ENCODE measurements at places on chromosomes 16 and 17. TPM values are rescaled to one million over a fixed set of nuclear protein-coding genes. Genes with fewer than 3 reads are reported as not detected.

DNA sequence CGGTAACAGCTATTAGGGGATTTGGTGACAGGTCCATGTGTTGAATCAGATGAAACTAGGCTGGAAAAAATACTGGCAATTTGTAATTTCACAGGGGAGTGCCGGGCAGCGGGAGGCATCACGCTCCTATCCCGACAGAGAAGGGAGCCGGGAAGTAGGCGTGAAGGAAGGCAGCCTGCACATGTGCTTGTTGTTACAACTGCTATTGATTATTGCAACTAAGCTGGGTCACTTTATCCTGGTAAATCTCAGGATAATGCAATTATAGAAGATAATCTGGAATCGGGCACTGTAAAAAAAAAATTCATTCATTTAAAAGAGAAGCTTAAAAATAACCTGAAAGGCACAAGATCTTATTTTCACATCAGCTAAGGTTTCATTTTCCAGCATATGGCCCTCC, 180.6 kb downstream of the FOXL1 start:
- DNase-seq: no peak

GFAP gene
- 1.4 TPM for total RNA-seq

DNA sequence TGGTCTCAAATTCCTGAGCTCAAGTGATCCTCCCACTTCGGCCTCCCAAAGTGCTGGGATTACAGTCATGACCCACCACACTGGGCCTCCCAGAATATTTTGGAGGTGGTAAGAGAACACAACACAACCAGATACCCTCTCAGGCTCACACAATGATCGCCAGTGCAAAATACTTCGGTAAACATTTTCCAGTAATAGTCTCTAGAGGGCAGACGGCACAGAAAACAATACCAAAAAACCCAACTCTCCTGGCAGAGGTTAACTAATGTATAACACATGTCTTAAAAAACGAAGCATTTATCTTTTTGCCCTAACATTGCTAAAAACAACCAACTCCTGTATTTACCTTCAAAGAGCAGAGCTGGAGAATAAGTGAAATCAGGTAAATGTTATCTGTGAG, 10.5 kb downstream of the NUFIP2 start:
- no peak for DNase-seq

- DNase-seq: no peak
Observed at GRCh38 chr17:60091109-60091508, 12.4 kb upstream of the HEATR6 start.

DNA sequence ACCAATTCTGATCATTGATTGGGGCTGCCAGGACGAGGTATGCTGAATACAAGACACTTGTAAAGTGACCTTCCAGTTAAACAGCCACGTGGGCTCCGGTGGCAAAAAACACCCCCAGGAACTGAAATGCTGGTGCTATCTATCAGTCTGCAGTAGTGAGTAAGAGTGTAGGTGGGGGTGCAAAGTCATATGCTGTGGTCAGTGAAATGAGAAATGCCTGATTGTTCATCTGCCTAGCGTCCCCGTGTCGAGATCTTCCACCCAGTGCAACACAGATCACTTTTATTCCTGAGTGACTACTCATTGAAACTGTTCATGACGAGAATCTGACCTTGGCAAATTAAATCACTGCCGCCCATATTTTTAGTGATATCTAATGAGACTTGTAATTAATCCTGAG, 806.5 kb upstream of the GOT2 start:
- DNase-seq: no peak

GRCh38 chr16:87747626-87748414, 18.0 kb downstream of the KLHDC4 start:
- DNase-seq: no peak

DNA sequence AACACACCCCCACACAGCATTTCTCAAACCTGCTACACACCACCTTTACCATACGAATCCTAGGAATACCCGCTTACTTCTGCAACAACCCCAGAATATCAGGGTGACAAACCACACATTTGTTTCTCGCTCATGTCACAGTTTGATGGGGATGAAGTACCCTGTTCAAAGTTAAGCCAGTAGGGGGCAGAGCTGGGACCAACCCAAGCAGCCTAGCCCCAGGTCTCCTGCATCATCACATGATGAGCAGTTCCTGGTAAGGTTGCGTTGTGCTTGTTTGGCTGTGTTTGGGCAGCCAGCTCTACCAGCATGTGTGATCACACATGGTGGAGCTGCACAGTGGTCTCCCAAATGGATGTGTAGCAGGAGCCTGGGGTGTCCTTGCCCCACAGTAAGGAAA, 103.6 kb upstream of the C16orf82 start:
- DNase-seq: no peak

LITAFD gene
- not detected for total RNA-seq

PYY gene
- total RNA-seq: not detected

GRCh38 chr17:58520843-58521430, 6.5 kb upstream of the MTMR4 start:
- DNase-seq: peak; percentile 60

KCNG4 gene
- not detected for total RNA-seq

DNA sequence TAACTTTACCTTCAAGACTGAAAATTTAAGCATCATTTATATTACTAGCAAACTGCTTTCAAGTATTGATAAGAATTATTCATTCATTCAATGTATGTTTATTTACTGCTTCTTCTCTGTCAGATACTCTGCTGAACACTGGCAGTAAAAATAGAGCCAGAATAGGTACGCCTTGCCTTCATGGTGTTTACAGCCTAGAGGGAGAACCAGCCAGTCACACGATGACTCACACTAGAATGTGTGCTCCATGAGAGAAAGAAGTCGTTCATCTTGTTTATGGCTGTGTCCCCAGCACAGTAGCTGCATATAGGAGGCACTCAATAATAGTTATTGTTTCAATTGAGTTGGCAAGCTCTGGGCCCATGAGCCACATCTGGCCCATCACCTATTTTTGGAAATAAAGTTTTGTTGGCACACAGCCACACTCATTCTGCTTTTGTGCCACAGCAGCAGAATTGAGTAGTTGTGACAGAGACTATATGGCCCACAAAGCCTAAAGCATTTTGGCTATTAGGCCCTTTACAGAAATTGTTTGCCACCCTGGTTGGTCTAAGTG, 84.2 kb downstream of the TMC6 start:
- DNase-seq: no peak

DNA sequence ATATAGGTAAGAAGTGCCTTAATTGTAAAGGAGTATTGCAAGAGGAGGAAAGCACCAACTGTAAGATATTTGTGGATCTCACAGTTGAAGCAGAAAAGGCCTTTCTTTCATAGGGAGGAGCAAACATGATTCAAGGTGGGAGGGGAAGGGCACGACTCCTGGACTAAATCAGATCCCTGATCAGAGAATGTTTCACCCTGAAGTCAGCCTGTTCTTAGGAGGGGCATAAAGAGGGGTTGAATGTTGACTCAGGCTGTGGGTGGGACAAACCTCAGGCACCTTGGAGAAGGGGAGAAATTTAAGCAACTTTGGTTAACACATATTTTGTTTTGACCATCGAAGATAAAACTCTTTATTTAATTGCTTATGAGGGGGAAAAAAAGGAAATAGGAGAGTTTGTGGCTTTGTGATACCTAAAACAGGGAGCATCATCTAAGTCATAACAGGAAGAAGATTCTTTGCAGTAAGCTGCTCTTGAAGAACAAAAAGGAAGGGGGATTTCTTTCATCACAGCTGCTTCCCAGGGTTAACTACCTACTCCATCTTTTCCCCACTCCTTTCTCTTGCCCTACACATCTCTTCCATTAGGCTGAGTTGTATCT, 158.6 kb upstream of the ZNF267 start:
- DNase-seq: no peak

DNA sequence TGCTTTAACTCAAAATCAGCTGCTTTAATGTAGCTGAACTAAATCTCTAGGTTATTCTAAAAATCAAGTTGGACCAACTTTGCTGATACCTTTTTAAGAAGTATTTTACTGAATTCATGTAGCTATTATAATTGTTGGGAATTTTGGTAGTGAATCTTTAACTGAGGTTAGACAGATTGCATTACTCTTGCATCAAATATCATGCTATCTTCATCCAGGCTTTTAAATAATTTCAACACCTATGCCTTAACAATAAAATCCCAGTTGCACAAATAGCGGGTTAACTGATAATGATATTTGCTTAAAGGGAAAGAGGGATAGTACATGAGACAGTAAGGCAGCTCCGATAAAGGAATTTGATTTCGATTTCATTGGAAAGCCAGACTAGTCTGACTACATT, 241.3 kb upstream of the TBX2 start:
- DNase-seq: no peak

GRCh38 chr17:65558683-65559460, 2.6 kb downstream of the AXIN2 start:
- peak; percentile 57 for DNase-seq

GRCh38 chr16:19776565-19776964, 58.5 kb downstream of the IQCK start:
- DNase-seq: no peak

GRCh38 chr16:3086596-3087242, 12.4 kb downstream of the ZSCAN10 start:
- no peak for DNase-seq

CYB5D1 gene
- total RNA-seq: 20.4 TPM

DNA sequence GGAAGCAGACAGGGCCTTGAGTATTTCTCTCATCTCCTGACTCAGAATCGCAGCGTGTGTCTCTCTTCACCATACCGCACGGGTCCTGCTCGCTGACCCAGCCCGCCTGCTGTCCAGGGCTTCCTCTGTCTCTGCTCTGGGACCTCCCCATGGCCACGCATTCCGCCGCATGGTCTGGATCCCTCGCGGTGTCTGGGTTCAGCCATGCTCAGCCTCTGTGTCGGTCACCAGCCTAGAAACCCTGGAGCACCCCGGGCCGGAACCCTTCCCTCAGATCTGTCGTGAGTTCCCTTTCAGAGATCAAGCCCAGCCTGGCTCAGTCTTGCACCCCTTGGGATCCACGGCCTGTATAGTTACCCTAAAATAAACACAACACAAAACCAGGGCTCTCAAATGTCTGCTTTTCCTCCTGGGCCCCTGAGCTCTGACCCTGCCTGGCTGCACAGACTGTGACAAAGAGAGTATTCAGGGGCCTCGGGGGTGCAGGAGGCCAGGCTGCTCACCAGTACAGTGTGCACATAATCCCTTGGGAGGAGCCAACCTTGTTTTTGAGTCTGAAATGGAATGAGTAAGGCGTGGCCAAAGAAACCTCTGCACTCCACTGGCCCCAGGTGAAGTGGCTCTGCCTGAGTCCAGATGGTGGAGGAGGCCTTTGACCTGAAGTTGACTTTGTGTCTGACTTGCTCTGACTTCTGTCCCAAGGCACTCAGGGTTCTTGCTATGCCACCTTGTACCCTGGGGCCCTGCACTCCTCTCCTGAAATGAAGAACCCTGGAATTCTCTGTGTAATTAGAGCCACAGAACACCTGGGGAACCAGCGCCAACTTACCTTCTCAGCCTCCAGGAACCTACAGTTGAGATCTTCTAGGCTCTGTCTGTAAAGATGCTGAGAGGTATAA, 5.8 kb upstream of the SPIRE2 start:
- no peak for DNase-seq

GRB7 gene
- total RNA-seq: 72.5 TPM

KRT36 gene
- total RNA-seq: not detected

DNA sequence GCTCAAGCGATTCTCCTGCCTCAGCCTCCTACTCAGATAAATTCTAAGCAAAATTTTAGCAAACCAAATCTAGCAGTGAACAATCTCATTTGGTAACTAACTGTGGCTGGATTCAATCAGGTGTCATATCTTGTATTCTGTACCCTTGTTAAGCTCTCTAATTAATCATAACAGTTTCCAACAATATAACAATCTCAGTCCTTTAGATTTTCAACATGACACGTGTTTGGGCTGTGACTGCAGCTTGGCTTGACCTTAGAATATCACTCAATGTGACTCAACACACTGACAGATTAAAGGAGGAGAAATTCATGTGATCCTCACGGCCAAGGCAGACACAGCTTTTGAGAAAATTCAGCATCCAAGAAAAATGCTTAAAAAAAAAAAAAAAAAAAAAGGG, 133.6 kb downstream of the BANP start:
- DNase-seq: no peak

DNA sequence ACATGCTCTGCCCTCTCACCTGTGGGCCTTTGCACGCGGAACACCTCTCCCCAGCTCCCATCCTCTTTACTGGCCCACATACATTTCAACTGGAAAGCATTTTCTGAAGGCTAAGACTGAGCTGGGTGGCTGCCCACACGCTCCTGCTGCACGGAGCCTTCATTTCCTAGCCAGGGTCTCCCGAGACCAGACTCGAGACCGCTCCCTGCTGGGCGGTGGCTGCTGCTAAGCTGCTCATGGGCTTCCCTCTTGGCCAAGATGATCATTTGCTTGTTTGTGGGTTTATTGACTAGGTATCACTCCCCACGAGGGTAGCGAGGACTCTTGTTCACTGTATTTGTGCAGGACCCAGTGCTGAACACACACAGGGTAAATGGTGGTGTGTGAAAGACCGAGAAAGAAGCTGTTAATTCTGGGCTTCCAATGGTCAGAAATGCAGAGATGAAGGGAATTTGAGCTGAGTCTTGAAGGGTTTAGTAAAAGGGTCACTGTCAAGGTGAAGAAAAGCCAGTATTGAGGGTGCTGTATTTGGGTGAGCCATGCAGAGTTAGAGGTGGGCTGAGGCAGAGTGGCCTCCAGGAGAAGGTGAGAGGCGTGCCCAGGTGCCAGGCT, 907 bp downstream of the TRAPPC2L start:
- DNase-seq: peak; percentile 71

GRCh38 chr17:78089576-78090281, 38.8 kb downstream of the TMC6 start:
- DNase-seq: no peak

SLC7A6OS gene
- total RNA-seq: 20.3 TPM

- DNase-seq: no peak
Observed at GRCh38 chr17:81424151-81425017, 29.1 kb downstream of the BAHCC1 start.

- peak; percentile 30 for DNase-seq
Observed at GRCh38 chr17:1630662-1631061, 2.0 kb upstream of the SLC43A2 start.

DNA sequence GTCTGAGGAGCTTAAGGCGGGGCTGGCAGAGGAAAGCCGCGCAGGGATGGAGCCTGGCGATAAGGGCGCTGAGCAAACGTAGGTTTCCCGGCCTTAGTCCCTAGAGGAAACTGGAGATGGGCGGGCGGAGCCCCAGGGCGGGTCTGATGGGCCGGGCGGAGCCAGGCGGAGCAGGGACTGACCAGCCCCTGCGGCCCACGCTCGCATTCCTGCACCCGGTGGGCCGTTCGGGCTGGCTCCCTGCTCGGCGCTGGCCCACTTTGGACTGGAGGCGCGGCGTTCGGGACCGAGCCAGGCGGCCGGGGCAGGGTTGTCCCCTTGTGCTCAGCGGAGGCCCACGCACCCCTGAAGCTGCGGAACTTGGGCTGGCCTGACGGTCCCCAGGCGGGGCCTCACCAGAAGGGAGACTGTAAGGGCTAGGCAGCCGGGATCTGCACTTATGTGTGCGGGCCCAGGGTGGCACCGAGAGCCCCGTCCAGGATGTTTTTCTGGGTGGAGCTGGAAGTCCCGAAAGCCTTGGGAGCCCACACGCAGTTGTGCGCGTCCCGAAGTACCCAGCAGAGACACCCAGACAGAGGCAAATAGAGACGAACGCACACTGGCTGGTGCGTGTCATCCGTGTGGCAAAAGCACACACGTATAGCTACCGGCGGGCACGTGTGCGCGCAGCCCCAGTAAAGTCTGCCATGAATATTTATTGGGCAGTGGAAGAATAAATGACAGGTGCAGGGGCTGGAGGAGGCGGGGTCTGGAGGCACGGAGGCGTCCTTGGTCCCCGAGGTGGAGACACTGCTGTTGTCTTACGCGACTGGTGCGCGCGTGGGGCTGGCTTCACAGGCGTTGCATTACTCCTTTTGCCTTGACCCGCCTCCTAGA, 1.4 kb downstream of the PYDC1 start:
- peak; percentile 66 for DNase-seq
